ENCODE measurements at places on chromosomes 2 and 18.

DNA sequence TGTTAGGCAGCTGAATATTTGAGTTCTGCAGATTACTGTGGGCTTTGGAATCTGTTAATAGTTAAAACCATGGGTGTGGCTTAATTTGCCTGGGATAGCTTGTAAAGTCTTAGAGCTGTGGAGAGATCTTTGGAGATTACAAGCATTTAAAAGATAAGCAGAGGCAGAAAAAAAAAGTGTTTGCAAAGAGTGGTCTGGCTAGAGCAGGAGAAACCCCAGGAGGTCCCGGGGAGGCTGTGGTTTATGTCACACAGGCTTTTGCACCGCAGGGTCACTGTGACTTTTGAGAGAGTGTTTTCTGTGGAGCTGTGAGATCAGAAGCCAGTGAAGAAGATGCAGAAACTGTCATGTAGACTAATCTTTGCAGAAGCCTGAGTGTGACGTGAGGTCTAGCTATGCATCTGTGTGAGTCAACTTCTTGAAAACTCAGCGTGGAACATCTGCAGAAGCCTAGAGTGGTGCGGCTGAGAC lies 49.0 kb downstream of the SETBP1 start:
- no peak for DNase-seq

DNA sequence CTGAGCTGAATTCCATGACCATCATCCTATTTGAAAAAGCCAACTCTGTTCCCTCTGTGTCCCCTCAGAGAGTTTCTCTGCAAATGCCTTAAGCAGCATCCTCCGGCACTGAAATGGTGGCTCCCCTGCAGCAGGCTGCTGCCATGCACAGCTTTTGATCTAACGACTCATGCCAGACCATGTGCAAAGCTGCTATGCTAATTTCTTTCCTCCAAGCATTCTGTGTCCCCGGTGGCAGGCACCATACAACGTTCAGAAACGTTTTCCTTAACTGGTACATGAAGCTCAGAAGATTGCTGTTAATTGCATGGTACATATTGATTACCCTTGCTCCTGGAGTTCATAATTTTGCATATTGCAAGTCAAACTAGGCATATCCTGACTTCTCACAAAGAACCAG lies 336.8 kb downstream of the RBM43 start:
- DNase-seq: no peak

DNA sequence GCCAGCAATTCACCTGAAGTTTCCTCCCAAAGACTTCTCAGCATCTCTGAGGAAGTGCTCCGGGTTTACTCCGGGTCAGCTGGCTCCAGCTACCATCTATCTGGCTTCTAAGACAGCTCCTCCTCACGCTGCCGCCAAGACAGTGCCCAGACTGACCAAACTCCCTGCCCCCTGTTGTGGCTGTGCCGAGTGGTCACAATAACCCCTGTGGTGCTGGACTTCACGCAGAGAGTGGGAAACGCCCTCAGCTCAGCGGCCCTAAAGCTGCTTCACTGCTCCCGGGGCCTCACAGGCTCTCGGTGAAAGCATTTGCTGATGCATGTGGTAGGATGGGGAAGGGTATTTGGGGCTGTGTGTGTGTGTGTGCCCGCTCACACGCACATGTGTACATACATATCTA lies 154.8 kb upstream of the ZNF236 start:
- no peak for DNase-seq

- DNase-seq: no peak
Observed at GRCh38 chr2:154794406-154794805, 95.9 kb downstream of the KCNJ3 start.

- DNase-seq: no peak
Observed at GRCh38 chr2:117902933-117903332, 88.4 kb downstream of the DDX18 start.

GRCh38 chr2:65549257-65549627 lies 116.8 kb upstream of the SPRED2 start:
- no peak for DNase-seq

GRCh38 chr2:110655701-110656100 lies 22.2 kb downstream of the BUB1 start:
- no peak for DNase-seq

DNA sequence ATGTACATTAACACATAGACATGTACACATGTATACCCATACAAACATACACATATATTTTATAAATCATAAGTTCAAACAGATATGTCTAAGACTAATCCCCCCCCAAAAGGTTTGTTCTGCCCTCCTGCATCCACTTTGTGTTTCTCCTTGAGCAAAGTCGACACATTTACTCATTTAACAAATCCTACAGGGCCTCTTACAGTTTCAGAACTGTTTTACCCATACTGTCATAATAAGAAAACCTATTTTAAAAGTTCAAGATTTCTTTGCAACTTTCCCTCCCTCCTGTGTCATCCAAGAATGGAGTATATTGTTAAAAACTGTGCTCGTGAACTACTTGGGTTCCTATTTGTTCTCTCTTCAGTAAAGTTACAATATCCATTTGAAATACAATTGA lies 166.7 kb downstream of the L3MBTL4 start:
- no peak for DNase-seq

GRCh38 chr2:26792720-26793119 lies 6.9 kb downstream of the CENPA start:
- DNase-seq: no peak

DNA sequence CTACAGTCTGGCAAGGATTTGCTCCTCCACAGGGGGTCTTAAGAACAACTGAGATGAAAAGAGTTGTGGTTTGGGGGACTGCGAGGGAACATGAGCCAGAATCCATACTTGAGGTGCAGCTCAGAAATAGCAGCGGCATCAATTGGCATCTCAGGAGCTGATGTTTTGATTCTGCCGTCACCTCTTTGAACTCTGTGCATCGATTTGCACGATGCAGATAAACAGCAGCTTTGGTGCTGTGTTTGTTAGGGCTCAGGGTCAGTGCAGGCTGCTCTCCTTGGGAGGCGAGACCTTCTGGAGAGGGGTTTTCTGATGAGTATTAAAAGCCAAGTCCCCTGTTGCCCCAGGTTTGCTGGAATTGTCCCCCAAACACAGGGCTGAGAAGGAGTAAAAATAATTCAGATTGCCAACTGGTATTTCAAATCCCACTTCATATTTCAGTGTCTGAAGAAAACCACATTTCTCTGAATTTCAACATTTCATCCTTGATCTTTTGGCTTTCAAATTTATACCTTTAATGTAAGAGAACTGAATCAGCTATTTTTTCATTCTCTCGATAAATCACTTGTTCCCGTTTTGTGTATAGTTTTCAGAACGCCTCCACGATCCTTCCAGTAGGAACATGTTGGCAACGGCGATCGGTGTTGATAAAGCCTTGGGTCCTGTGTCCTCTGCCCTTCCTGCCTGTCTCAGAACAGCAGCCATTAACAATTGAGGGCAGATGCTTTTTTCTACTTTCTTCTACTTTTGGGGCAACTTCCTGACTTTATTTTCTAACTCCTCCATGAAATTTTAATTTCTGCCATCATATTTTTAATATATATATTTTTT lies 65.0 kb downstream of the RAB31 start:
- DNase-seq: no peak

DNA sequence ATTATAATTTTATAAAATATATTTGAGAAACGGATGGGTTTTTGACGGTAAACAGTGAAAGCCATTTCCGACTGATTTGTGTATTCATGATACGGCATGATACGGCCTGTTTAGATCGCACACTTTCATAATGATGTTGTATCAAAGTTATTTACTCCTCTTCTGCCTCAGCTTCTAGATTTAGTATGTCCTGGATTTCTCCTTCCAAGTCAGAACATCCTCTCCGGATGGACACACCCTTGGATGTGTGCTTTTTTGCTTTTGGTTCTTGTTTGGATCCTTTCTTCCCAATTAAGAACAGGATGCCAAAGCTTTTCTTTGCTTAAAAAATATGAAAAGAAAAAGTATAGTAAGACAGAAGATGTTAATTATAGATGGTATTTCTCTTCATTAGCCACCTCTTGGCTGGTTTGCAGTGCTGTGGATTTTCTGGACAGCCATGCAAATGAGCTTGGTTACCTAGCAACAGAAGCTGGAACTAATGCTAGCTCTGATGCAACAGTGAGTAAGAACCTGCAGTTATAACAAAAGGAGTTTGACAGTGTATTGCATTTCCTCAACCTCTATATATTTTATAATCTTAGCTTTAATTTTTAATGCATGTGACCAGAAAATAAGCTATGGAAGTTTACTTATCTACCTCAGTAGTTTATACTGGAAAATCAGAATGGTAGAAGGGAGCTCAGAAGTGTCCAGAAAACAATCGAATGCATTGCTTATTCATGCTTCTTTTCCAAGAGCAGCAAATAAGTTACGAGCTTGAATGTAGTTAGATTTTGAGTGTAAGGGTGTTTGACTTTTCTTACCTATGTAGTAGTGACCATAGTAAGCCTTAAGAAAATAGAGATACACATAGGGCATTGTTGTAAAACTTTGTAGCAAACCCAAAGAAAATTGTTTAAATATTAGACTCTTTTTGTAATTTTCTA lies 27.9 kb downstream of the RMND5A start:
- peak; percentile 31 for DNase-seq

- no peak for DNase-seq
Observed at GRCh38 chr18:38023871-38024270, 458.3 kb upstream of the CELF4 start.

Measured in HCT116 (cell line).